Left ventricle myocardium inferior (tissue), 1 donor: ENCODE measurements at places on chromosomes 7 and 10.

- DNase-seq: no peak
Observed at GRCh38 chr7:150663802-150664494, 21.6 kb upstream of the GIMAP2 start.

- DNase-seq: no peak
Observed at GRCh38 chr7:101618916-101619315, 10.2 kb downstream of the MYL10 start.

- peak; percentile 8 for DNase-seq
Observed at GRCh38 chr7:44057849-44058758, 7.3 kb downstream of the PGAM2 start.

GRCh38 chr10:31897506-31897905 is 31.1 kb downstream of the ARHGAP12 start:
- DNase-seq: no peak

DNA sequence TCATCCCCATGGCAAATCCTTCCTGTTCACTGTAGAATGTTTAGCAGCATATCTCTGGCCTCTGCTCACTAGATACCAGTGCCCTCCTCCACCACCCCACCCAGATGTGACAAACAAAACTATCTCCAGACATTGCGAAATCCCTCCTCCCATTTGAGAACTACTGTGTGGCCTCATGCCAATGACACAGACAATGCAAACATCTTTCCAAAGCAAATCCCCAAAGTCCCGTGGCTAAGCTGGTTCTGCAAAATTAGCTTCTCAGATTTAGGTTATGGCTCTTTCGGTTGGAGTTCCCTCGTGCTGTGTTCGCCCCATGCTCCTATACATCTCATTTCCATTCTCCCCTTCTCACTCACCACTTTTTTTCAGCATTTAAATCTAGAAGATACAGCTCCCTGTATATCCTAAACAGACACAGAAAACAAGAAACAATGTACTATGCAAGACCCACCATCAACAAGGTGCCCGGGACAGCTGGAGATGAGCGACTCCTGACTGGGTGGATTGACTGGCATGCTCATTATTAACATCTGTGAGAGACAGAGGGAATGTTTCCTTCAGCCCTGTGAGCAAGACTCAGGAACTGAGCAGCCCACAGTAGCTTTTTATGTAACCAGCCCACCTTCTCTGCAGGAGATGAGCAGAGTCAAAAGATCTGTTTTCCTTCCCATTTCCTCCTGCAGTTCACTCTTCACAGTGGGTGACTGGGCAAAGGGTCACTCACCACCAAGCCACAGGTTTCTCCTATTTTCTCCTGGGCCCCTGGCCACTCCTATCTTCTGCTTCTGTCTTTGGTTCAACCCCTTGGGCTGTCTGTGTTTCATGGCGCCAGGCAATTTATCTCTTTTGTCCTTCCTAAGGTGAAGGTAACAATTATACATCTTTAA is 225.7 kb upstream of the AOAH start:
- no peak for DNase-seq

- no peak for DNase-seq
Observed at GRCh38 chr10:61063901-61064300, 119.9 kb upstream of the RHOBTB1 start.

GRCh38 chr10:61120805-61121204 is 176.8 kb upstream of the RHOBTB1 start:
- no peak for DNase-seq

DNA sequence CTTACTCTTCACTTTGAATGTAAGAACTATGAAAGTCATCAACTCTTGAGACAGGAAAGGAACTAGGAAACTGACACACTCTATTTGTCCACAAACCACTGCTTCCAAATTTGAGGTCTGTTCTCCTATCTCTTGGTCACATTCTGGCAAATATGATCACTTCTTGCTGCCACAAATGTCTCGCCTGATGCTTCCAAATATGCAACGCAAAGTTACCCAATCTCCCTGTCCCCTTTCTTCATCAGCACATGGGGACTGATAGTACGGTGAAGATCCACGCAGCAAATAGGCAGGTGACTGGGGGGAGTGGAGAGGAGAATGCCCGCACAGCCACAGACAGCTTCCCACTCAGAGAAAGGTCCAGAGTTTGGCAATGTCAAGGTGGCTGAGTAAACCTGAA is 92.6 kb upstream of the TCF7L2 start:
- DNase-seq: no peak

DNA sequence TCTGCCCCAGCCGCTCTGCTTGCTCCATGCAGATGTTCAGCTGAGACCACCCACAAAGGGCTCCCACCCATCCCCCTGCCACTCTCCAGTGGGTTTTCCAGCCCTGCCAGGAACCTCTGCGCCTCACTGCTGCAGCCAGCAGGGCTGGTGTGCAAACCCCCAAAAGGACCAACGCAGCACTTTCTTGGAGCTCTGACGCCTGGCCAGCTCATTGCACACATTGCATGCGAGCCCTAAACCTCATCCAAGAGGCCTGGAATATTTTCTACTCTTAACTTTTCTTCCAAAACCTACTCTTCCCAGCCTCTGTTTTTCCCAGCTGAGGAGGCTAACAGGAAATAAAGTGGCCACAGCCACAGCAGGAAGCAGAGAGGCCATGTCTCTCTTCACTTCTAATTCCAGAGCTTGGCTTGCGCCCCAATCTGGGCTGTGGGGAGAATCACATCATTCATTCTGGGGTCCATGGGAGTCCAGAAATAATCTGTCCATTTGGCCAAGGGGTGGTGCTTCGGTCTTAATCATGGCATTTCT is 4.6 kb upstream of the FAM170B start:
- DNase-seq: peak; percentile 49

- no peak for DNase-seq
Observed at GRCh38 chr7:23004247-23004520, 9.7 kb downstream of the HYCC1 start.

- no peak for DNase-seq
Observed at GRCh38 chr7:80957226-80957777, 38.5 kb upstream of the SEMA3C start.

DNA sequence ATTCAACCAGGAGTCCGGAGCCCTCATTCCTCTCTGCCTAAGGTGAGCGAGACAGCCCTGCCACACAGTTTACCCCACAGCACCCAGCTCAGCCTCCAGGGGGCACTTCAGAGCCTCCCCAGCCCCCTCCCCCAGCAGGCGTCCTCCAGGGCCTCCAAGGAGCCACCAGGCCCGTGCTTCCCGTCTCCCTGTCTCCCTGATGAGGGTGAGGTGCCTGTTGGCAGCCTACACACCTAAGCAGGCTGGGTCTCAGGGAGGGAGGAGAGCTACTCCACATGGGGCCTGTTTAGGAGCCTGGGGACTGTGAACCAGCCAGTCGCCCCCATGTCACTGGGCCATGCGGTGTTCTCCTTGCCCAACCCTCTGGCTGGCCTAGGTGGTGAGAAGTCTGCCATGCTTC is 28.9 kb upstream of the TRIM8 start:
- peak; percentile 16 for DNase-seq
